ENCODE measurements at places on chromosomes 2 and 18.

DNA sequence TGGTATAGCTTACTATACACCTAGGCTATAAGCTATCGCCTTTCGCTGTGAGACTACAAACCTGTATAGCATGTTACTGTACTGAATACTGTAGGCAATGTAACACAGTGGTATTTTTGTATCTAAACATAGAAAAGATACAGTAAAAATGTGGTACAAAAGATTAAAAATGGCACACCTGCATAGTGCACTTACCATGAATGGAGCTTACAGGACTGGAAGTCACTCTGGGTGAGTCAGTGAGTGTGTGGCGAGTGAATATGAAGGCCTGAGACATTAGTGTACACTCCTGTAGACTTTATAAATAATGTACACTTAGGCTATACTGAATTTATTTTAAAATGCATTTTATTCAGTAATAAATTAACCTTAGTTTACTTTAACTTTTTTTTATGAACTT is 258.2 kb upstream of the SP5 start:
- DNase-seq: no peak

- DNase-seq: no peak
Observed at GRCh38 chr18:61935362-61935761, 42.6 kb upstream of the RNF152 start.

DNA sequence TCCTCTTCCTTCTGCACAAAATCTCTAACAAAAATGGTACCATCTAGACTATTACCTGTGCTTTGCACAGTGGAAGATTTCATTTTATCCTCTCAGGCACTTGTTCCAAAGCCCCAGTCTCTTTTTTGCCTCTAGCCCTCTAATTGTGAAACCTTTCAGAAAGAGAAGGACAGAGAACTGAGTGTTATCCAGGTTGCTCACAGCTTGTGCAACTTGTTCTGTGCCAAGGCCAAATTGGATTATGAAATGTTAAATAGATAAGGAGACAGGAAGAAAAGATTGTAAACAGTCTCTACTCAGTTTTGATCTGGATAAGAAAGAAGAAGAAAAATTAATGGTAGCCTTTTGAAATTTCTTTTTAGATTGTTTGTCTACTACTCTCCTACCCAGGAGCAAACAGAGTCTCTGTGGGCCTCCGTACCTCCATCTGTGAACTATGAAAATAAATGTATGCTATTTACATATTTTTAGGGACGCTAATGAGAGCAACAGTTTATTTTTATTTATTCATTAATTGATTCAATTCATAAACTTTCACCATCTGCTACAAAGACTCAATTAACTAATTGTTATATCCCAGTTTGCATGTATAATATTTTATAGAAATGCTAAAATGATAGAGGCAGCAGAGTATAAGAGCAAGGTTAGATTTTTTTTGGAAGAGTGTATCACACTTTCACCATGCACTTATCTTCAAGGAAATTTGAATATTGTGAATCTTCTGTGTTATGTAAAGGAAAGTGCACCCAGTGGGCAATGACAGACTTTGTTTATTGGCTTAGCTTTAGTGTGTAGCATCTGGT is 339.0 kb upstream of the ETAA1 start:
- no peak for DNase-seq

- DNase-seq: no peak
Observed at GRCh38 chr2:70795164-70795995, 4.9 kb upstream of the FIGLA start.

- DNase-seq: no peak
Observed at GRCh38 chr18:28032177-28032576, 144.8 kb downstream of the CDH2 start.

GRCh38 chr18:3044931-3045698 is 32.2 kb upstream of the LPIN2 start:
- no peak for DNase-seq

GRCh38 chr18:13445241-13445897 is 226.8 kb downstream of the LDLRAD4 start:
- DNase-seq: no peak

GRCh38 chr18:35283923-35284794 is 5.9 kb downstream of the ZSCAN30 start:
- DNase-seq: no peak

DNA sequence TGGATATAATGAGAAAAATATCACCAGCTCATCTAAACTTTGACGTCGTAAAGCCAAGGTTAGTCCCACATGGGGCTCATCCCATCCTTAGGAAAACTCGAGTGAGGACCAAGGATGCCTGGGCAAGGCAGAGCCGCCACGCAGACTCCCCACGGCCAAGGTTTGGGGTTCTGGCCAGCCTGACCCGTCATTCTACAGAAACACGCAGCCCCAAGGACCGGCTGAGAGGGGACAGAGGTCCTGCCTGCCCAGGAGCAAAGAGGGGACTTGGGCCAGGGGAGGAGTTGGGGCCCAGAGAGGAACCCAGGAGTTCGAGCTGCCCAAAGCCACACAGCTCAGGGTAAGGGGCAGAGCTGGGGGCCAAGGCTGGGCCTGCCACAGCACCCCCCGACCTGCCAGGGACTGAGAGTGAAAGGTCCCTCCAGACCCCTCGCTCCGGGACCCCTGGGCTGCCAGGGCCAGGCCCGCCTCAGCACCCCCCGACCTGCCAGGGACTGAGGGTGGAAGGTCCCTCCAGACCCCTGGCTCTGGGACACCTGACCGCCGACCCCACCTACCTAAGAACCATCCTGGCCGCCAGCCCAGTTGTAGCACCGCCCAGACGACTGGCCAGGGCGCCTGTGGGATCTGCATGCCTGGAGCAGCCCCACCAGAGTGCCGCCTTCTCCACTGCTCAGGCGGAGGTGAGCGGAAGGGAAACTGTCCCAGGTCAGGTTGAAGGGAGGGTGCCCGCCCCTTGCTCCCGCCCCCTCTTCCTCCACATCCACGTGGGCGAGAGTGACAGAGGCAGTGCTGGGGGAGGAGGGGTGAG is at the start of gene PDCD1:
Gene PDCD1, minus strand, starts transcription at position 689 of the 811 bp plus-strand sequence. Its CDS starts 56 bp downstream, at position 633.
- DNase-seq: peak; percentile 59

GRCh38 chr18:47418746-47419145 is 167.3 kb upstream of the SKOR2 start:
- DNase-seq: no peak

DNA sequence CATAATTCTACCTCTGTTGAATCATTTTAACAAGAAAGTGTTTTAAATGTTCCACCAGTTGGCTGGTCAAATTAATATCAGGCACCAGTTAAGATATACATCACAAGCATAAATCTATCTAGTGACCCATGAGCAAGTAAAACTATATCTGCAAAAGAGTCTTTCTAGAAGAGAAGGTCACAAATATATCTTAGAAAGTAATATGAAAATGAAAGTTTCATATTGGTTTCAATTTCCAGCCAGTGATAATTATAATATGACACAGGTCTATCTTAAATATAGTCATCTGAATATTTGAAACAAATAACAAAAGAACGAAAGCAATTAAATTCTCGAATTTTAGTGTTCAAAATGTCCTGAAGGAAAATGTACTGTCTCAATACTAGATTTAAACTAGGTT is 282.5 kb upstream of the KYNU start:
- DNase-seq: no peak

DNA sequence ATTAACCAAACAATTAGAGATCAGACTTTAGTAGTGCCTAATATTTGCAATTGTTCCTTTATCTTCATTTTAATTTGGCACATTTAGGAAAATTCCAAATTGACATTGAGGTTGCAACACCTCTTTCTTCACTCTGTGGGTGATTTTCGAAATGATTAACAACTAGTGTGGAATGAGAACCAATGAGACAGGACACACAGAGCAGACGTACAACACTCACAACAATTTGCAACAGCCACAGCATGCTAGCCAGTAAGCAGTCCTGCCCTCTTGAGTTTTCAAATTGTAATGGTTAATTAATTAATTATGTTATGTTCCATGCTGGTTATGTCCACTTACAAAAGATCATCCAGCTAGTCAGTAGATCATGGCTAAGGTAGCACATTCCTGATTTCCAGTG is 339.3 kb downstream of the LRP1B start:
- DNase-seq: no peak

GRCh38 chr18:11392980-11393885 is 216.2 kb upstream of the SLC35G4 start:
- DNase-seq: no peak

DNA sequence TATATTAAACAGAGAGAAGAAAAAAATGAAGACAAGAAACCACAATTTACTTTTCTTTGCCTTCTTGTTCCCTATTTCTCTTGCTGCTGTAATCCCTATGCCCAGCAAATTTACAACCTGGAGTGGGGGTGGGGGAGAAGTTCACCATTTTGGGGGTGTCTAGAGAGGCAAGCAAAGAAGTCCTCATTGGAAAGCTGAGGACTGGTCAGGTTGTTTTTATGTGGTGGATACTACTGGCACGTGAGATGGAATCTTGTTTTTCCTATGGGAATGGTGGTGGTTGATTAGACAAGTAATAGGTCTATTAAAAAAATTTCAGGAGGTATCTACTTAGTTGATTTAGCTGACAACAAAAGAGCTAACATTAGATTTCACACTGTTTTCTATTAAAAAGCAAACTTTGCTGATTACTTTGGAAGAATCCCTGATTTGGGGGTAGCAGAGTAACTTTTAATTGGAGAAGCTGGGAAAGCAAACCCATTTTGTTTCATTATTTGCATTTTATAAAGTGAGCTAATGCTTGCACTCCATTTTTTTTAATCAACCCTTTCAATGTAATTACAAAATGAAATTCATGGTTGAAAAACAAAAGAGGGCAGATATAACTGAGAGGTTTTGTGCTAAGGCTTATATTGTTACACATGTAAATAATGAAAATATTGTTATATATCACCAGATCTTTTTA is 6.0 kb downstream of the POU3F3 start:
- DNase-seq: no peak

GRCh38 chr18:24560511-24560981 is 100.1 kb downstream of the HRH4 start:
- DNase-seq: no peak

GRCh38 chr2:224075588-224075987 is 36.5 kb upstream of the SERPINE2 start:
- DNase-seq: no peak

DNA sequence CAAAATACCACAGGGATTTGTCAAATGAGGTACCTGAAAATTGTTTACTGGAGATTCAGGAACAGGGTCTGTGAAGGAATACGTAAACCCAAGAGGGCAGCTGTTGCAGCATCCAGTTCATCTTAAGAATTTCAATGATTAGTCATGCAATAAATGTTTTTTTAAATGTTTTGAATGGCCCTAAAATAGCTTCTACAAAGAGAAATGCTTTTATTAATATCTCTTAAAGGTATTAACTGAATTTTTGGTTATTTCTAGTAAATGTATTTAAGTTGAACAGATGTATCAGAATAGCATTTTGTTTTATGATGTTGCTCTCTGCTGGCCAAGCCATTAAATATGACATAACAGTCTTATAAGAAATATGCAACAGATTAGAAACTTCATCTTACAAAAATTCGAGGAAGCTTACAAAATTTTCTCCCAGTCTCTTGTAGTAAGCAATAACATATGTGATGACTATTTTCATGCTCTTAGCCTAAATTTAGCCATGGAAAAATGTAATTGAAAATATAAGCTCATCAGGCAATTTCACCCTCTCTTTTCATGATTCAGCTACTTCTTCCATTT is 863.9 kb downstream of the SUCLG1 start:
- DNase-seq: no peak

DNA sequence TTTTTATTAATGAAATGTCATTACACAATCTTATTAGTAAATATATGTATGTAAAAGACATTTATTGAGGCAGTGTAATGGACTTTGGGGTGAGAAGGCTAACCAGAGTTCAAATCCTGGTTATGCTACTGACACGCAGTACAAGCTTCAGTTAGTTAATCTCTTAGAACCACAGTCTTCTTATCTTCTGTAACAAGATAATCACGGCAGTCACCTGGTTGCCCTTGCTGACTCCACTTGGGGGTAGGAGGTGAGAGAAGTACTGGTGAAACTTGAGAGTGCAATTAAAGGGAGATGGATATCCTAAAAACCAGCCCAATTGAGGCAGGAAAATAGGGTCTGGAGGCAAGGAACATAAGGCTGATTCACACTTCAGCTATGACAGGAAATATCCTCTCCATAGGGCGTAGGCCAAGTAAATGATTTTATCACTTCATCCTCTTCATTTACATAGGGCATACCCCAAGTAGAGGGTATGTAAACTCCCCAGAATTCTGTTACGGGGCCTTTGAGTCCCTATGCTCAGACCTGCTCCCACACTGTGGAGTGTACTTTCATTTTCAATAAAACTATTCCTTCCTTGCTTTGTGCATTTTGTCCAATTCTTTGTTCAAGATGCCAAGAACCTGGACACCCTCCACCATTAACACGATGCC is 21.3 kb downstream of the SKA1 start:
- DNase-seq: no peak

- no peak for DNase-seq
Observed at GRCh38 chr2:181586569-181587081, 70.3 kb downstream of the CERKL start.

GRCh38 chr2:33384599-33384961 is 91.9 kb upstream of the RASGRP3 start:
- DNase-seq: no peak

- no peak for DNase-seq
Observed at GRCh38 chr2:189641002-189641401, 20.3 kb upstream of the ASNSD1 start.

DNA sequence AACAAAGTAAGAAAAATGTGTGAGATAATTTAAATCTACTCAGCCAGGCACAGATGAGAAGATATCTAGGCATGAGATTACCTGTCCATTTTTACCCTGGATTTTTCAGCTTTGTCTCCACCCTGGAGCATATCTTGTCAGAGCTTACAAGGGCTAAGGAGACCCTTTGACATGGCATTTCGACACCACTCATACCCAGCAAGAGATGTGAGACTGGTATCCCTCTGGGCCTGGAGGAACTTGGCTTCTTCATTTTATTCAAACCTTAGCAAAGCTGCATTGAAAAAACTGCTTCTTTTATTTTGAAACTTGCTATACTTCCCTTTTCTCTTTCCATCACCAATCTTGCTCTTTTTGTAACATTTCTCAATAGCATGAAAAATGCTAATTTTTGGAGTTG is 194.9 kb upstream of the HNMT start:
- DNase-seq: no peak

DNA sequence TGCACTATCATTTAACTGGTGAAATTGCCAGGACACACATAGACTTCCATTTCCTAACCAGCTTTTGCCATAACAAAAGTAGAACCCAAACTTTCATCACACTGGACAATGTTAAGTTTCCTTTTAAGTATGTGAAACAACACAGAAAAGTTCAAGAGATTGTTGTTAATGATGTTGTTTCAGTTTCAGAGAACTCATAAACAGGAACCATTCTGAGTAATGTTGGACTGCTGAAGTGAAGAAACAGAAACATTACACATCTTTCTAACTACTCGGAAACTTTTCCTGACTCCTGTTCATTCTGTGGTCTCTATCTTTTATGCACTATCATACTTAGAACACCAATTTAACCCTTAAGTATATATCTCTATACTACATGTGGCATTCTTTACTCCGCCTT is 179.2 kb downstream of the RIT2 start:
- no peak for DNase-seq

- DNase-seq: no peak
Observed at GRCh38 chr2:82498777-82499443, 1960.2 kb downstream of the SUCLG1 start.

DNA sequence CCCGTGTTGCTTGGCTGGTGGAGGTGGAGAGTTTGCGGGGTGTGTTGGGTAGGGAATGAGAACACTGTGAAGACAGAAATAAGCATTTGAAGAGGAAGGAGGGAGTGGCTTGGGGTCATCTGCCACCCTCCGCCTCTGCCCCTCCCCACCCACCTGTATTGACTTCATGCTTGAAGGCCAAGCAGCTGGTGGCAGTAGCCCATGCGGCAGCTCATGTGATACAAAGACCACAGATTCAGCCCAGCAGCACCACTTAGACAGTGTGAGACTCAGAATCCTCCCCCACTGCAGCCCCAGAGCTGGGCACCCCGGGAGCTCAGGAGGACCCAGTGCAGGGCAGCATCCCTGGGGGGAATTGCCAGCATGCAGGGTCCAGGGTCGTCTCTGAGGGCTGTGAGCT is 15.4 kb downstream of the NPPC start:
- no peak for DNase-seq

Measured in activated CD4-positive, alpha-beta T cell treated with anti-CD3 and anti-CD28 coated beads for 24 hours (primary cell).